ENCODE measurements at places on chromosomes 6 and 20.
A peak's percentile ranks its signal among the peaks of the same experiment; 100 is the strongest.

DNA sequence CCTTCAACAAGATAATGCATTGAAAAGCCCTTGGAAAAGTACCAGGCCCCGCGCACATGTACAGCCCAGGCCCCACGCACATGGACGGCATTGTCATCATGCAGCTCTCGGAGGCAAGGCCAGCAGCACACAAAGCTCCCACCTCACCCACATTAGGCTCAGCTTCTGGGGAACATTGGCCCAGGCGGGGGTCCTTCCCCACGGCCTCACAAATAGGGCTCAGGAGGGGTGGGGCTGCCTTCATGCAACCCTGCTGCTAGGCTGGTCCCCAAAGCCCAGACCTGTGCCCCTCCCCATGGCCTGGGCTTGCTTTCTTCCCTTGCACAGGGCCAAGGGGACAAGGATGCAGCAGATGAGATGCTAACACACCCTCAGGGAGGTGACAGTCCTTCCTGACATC lies 26.7 kb downstream of the NPEPL1 start:
- DNase-seq: peak; percentile 2

- no peak for DNase-seq
Observed at GRCh38 chr6:35386989-35387388, 44.6 kb downstream of the PPARD start.

- DNase-seq: no peak
Observed at GRCh38 chr20:59402681-59403080, 102.3 kb downstream of the EDN3 start.

GRCh38 chr20:8220716-8221115 lies 88.7 kb downstream of the PLCB1 start:
- DNase-seq: no peak

- no peak for DNase-seq
Observed at GRCh38 chr6:117270843-117271507, 5.6 kb downstream of the VGLL2 start.

Measured in WTC11 (cell line).